Fibroblast of skin of scalp (primary cell): ENCODE measurements at places on chromosomes 2 and 18.

GRCh38 chr2:222730366-222730999, 59.0 kb downstream of the MOGAT1 start:
- no peak for DNase-seq

DNA sequence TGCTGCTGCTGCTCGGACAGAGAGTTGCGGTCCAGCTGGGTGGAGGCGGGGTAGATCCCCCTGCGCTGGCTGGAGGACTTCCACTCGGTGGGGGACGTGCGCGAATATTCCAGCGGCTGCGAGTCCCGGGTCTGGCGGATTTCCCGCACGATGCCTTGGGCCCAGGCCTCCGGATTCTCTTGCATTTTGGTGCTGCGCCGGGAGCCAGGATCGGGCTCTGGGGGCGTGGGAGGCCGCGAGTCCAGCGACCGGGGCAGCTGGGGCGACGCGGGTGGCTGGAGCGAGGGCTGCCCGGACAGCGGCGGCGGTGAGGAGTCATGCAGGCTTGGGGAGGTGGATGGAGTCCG, 4.8 kb downstream of the NT5C1B start:
- DNase-seq, result no peak

GRCh38 chr18:76486038-76486437, 9.0 kb downstream of the ZNF516 start:
- no peak for DNase-seq

GRCh38 chr2:212227755-212228154, 310.8 kb downstream of the ERBB4 start:
- DNase-seq, result peak; percentile 76

- no peak for DNase-seq
Measured at GRCh38 chr18:61093965-61094364, 239.3 kb upstream of the CDH20 start.

DNA sequence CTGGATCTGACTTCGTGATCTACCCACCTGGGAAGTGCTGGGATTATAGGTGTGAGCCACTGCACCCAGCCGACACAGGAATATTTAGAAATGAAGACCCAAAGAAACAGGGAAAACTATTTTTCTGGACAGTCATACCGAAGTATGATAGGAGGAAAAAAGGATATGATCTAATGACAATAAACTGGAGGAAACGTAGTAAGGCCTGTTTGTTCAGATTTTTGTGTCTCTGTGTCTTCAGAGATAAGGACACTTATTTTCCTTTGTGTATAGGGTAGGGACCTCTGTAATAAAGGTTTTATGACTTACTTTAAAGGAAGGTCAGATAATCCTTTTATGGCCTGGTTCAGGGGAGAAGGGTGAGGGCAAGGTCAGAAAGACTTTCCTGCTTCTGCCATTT, 55.9 kb downstream of the GTF2A1L start:
- DNase-seq, result no peak

GRCh38 chr2:19630921-19631320, 270.9 kb downstream of the TTC32 start:
- peak; percentile 43 for DNase-seq

GRCh38 chr2:179745635-179746256, 115.7 kb downstream of the ZNF385B start:
- DNase-seq, result no peak

DNA sequence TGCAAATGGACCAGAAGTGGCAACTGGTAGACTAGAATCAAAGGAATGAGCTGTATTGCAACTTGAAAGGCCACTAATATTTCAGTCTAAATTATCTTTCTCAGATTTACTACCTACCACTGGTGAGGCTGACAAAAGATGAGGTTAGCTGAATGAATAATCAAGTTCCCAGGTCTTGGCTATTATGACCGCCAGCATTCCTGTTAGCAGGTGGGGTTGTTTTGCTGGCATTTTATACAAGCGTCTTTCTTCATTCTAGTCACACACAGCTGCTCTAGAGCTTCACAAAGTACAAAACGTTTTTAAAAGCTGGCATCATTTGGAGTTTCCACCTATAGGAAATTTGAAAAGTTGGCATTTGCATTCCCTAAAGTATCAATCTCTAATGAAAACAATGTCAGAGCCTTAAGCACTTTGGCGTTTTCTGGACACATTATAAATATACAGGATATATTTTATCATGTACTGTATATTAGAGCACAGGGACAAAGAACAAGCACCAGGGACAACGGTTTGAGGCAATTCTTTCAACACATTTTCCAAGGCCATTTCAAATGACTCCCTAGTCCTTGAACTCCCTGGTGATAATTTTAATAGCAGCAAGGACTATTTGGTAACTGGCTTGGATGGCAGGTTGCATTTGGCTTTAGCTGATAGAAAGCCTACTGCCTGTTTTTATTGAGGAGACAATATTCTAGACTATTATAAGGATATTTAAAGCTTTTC, 410.2 kb upstream of the CHST9 start:
- no peak for DNase-seq

GRCh38 chr2:86251840-86252266, 52.6 kb downstream of the MRPL35 start:
- DNase-seq, result no peak

- DNase-seq, result no peak
Measured at GRCh38 chr2:237581326-237581725, 9.2 kb downstream of the RAB17 start.
